ENCODE measurements at places on chromosomes 11 and 22. TPM values are rescaled to one million over a fixed set of nuclear protein-coding genes. Genes with fewer than 3 reads are reported as not detected.

Gene RFPL1
- not detected for total RNA-seq

GRCh38 chr11:88059326-88059725, 115.9 kb downstream of the RAB38 start:
- no peak for DNase-seq

DNA sequence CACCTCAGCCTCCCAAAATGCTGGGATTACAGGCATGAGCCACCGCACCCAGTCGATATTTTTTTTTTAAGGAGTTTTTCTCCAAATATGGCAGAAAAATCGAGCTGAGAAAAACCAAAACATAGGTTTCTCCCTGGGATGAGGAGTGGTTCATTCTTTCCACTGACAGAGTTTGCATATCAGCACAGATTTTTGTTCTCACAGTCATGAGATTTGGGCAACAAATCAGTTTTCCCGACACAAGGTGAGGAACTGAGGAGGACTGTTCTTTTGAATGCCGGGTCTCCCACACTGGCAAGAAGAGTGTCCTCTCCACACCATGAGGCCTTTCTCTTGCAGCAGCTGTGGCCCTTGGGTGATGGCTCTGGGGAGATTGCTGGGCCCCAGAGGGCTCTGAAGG, 3.8 kb upstream of the EHD1 start:
- no peak for DNase-seq

GRCh38 chr11:57407941-57408475, 17.6 kb upstream of the PRG2 start:
- no peak for DNase-seq

- DNase-seq, result no peak
Measured at GRCh38 chr11:57287884-57288283, 36.9 kb downstream of the TNKS1BP1 start.

GRCh38 chr11:74138572-74138971, 32.2 kb downstream of the C2CD3 start:
- DNase-seq, result no peak
